ENCODE measurements at places on chromosomes 1 and 21.

- no peak for DNase-seq
Observed at GRCh38 chr1:98386675-98387440, 274.7 kb upstream of the SNX7 start.

- no peak for DNase-seq
Observed at GRCh38 chr1:65059930-65060538, 88.0 kb upstream of the AK4 start.

- no peak for DNase-seq
Observed at GRCh38 chr1:71462247-71462646, 381.4 kb upstream of the ZRANB2 start.

DNA sequence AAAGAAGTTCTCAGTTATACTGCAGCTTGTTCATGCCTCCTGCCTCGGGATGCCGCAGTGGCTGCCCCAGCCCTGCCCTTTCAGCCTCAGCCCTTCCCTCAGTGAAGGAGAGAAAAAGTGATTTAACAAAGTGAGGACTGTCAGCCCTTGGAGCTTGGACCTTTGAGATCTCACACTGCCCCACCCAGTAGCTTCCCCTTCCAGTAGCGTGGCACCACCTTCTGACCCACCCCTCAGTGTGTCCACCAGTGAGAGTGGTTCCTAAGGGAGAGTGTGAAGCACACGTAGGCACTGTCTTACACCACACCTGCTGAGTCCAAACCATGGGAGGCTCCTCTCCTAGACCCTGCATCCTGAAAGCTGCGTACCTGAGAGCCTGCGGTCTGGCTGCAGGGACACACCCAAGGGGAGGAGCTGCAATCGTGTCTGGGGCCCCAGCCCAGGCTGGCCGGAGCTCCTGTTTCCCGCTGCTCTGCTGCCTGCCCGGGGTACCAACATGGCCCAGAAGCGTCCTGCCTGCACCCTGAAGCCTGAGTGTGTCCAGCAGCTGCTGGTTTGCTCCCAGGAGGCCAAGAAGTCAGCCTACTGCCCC lies at the start of gene CDA:
Gene CDA (plus strand): TSS at position 464 of the 592 bp plus-strand sequence. CDS start 33 bp downstream, at position 497.
- DNase-seq = no peak

DNA sequence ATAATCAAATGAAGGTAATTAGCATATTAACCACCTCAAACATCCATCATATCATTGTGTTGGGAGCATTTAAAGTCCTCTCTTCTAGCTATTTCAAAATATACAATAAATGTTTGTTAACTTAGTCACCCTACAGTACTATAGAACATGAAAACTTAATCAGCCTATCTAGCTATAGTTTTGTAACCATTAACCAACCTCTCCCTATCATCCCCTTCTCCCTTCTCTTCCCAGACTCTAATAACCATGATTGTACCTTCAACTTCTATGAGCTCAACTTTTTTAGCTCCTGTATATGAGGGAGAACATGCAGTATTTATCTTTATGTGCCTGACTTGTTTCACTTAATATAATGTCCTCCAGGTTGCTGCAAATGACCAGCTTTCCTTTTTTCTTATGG lies 54.0 kb downstream of the RAVER2 start:
- DNase-seq = no peak

- no peak for DNase-seq
Observed at GRCh38 chr1:146051452-146051851, 29.9 kb upstream of the HJV start.

DNA sequence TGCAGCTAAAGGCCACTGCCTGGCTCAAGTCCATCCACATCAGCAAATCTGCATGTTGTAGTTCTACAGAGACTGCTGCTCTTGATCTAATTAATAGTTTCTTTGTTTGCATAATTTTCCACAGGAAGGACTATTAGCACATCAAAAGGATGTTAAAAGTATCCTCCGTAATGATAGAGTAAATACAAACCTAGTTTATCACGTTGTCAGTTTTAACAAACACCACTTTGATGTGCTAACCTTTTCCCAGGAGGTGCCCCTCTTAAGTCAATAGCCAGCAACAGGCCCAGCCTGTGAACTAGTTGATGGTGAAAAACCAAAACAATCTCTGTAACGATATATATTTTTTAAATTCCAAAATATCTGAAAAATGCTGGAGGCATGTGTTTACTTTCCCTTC lies 64.2 kb upstream of the SLC22A15 start:
- no peak for DNase-seq

GRCh38 chr1:108643492-108644335 lies 17.2 kb downstream of the HENMT1 start:
- DNase-seq = no peak

- peak; percentile 31 for DNase-seq
Observed at GRCh38 chr1:205285381-205286101, 36.0 kb downstream of the NUAK2 start.

- DNase-seq = no peak
Observed at GRCh38 chr1:116908820-116909511, 750 bp upstream of the PTGFRN start.

DNA sequence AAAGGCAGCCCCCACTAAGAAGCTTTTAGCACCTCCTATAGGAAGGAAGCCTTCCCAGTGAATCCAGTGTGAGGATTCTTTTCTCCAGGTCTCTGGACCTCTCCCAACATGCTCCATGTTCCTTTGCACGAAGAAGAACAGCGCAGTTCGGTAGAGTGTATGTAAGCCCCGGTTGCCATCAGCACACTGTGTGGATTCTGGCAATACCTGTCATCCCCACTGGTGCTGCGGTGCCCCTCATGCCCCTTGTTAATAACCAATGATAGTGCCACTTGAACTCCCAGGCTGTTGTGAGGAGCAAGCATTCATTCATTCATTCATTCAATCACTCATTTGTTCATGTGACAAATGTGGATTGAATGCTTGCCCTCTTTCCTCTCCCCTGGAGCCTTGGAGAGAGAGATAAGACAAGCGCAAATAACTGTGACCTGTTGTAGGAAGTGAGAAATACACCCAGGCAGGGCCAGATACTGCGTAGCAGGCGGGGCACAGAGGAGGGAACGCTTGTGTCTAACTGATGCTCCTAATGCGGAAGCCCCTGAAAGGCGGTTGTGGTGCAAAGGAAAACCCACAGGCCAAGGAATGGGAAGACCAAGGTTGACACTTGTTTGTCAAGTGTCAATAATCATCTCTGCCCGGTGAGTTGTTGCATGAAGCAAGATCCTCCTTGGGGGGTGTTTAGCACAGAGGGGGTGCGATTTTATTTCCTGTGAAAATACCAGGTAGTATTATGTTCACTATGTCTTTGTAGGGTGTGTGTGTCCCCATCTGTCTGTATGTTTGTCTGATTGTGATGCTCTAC lies 9.8 kb downstream of the LGR6 start:
- no peak for DNase-seq

GRCh38 chr1:63099188-63099587 lies 223.2 kb upstream of the FOXD3 start:
- no peak for DNase-seq

DNA sequence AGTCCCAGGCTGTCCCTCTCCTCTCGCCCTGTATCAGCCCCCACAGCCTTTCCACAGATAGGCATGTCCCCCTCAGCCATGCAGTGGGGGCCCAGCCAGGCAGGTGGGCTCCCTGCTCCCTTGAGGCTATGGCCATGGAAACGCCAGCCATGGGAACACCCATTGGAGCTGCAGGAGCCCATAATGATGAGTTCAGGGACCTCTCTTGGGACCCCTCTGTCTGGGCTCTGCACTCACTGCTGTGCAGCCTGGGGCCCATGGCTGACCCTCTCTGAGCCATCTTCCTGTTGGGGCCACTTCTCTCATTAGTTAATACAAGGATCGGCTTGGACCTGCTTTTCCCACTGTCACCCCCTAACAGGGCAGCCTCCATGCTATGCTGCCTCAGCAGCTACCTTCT lies 33.2 kb downstream of the WNT3A start:
- DNase-seq = no peak

GRCh38 chr1:183096894-183097293 lies 73.7 kb downstream of the LAMC1 start:
- no peak for DNase-seq

DNA sequence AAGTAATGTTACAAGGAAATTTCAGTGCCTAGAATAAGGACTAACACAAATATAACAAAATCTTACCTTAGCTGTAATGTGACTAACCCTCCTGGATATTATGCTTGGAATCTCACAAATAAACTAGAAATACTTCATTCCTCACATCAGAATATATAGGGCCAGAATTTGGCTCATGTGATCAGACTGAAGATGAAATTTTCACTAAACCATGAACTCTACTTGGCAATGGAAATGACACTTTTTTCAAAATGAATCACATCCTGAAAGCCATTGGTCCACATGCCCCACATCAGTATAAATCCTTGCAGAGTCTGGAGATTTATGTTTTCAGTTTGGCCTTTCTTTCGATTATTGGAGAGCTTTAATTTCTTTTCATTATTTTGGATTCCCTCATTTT lies 227.8 kb downstream of the NRIP1 start:
- no peak for DNase-seq

DNA sequence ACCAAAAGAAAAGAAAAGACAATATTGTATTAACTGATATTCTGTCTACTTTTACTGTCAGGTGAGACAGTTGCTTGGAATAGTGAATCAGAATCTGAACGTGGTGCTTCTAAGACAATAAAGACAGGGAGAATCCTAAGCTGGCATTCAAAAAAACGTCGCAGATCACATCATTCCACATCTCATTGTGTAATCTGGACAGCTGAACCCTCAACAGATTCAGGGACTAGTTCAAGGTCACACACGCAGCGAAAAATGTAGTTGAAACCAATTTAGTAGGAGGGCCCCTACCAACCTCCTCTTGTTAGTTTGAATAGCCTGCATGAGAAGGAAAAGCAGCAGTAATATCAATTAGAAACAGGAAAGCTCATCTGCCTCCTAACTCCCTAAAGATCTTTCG lies 46.4 kb upstream of the KRTAP19-8 start:
- no peak for DNase-seq

DNA sequence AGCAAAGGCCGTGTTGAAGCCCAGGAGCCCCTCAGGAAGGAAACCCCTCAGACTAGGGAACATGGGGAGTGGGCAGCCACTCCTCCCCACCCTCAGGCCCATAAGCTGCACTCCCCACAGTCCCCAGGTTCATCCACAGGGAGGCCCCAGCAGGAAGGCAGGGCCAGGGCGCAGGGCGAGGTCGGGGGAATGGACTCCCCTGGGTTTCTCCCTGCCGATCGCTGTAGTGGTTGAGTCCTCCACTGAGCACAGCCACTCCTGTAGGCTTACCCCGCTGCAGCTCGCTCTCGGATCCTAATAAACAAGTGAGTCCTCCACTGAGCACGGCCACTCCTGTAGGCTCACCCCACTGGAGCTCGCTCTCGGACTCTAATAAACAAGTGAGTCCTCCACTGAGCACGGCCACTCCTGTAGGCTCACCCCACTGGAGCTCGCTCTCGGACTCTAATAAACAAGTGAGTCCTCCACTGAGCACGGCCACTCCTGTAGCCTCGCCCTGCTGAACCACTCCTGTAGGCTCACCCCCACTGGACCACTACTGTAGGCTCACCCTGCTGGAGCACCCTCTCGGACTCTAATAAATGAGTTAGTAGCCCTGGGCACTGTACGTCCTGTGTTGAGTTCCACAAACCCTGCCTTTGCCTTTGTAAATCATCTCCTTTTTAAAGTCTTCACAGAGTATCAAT lies 16.2 kb upstream of the COL18A1 start:
- DNase-seq = no peak

GRCh38 chr1:26025517-26025916 lies 3.9 kb downstream of the EXTL1 start:
- DNase-seq = no peak

GRCh38 chr1:91476533-91477217 lies 24.0 kb upstream of the CDC7 start:
- DNase-seq = no peak

- no peak for DNase-seq
Observed at GRCh38 chr1:183235503-183235902, 49.4 kb downstream of the LAMC2 start.

DNA sequence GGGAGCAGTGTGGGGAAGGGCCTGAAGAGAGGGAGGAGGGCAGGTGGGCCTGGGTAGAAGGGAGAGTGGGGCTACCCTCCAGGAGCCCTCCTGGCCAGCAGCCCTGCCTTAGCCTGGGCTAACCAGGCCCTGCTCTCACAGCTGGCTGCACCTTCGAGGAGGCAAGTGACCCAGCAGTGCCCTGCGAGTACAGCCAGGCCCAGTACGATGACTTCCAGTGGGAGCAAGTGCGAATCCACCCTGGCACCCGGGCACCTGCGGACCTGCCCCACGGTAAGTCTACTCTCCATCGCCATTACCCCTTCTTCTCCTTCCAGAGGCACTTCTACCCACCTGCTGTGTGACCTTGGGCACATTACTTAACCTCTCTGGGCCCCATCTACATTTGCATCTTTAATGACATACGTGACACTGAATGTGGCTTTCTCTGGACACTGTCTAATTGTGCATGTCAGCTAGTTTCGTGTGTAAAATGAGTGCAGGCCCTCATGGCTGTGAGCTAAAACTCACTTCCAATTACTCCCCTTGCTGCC lies 18.9 kb downstream of the PTPRU start:
- DNase-seq = no peak

GRCh38 chr1:96187020-96187419 lies 534.6 kb upstream of the PTBP2 start:
- no peak for DNase-seq

DNA sequence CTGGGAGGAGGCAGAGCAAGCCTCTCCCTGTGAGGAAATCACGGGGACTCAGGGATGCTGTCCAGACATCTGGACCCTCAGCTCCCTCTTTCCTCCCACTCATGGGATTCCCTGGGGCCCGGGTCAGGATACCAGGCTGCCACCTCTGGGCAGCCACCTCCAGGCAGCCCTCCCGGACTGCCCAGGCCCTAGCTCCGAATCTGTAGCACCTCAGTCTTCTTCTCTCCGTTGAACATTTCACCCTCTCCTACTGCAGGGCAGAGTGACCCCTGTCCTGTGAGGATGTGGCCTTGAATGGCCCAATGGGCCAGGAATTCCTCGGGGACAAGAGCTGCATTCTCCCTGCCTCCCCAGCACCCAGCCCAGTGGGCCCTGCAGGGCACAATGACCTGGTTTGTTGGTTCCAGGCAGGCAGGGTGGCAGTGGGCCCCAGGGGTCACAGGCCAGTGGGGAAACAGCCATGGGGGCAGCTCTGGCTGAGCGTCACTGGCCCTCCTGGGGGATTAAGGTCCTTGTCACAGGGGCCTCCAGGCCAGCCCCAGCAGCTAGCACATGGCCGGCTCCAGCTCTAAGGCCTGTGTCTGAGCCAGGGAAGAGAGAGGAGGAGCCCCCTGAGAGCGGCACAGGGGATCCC lies 9.5 kb upstream of the TTC34 start:
- DNase-seq = no peak

- no peak for DNase-seq
Observed at GRCh38 chr1:205373022-205373797, 16.5 kb upstream of the KLHDC8A start.

GRCh38 chr1:229266832-229267500 lies 3.9 kb upstream of the RAB4A start:
- DNase-seq = no peak

- no peak for DNase-seq
Observed at GRCh38 chr1:34747638-34747941, 7.3 kb upstream of the GJB5 start.

GRCh38 chr1:147283011-147283410 lies 40.5 kb downstream of the CHD1L start:
- no peak for DNase-seq

Data from memory B cell (primary cell).